ENCODE measurements at places on chromosomes 3 and 15. TPM values are rescaled to one million over a fixed set of nuclear protein-coding genes. Genes with fewer than 3 reads are reported as not detected.

Gene NRG4
- not detected for total RNA-seq

Gene NRROS
- total RNA-seq, result 10.7 TPM

Gene EFCC1
- total RNA-seq, result 4.7 TPM

DNA sequence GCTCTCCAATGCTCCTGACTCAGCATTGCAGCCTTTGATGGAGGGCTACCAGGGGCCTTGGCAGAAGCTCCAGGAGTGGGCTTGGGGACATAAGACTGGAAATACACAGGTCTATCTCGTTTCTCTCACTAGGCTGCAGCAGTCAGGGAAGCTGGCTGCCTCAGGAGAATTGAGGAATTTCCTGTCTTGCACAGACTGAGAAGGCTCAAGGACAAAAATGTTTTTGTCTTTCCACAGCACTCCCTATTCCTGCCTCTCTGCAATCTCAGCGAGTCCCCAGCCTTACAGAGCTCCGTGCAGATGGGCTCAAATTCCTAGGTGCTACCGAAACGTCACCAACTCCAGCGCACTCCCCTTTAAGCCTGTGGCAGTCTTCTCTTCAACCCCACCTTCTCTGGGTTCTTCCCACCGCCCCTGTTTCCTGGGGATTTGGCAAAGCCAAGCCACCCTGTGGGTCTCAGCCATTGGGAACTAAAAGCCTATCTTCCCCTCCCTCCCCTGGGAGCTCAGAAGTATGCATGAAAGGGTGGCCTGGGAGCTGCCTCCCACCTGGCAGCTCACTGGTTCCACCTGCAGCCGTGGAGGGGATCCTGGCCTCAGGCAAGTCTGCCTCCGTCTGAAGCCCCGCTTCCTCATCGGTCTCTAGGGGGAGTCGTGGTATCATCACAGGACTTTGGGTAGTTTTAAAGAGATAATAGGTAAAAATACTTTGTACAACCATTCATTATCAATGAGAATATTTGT, 322.6 kb upstream of the FRG2C start:
- no peaks in the 10 kb centered on the region for H3K27me3 ChIP-seq
- no peak overlapping the region for H3K4me3 ChIP-seq
- H3K4me1 ChIP-seq, result no peaks in the 10 kb centered on the region
- DNase-seq, result no peak

DNA sequence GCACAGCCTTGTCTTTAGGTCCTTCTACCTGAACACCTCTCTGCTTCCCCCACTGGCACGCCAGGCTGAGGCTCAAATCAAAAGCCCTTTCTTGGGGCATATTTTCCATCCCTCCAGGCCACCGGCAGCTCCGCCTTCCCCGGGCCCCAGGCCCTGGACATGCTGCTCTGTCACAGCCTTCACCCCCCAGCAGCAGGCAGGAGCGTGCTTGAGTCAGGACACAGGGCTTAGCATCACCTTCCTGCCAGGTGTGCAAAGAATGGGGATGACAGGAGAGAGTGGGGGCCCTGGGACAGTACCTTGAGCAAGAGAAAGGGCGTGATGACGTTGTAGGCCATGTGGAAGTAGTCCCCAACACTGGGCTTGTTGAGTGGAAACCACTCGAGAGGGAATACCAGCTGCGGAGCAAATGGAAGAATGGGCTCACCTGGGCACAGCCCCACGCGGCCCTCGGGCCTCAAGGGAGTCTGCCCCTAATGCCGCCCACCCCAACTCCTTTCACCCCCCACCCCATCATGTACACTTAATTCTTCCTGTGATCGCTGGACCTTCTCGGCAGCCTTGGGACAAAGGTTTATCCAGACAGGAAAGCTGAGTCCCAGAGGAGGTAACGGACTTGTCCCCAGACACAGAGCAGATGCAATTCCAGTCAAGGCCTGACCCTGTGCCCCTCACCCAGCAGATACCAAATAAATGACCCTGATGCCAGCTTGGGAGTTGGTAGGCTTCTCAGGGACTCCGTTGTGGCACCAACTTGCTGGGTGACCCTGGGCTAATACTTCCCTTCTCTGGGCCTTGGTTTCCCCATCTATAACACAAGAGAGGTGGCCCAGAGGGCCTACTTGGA, 9.1 kb upstream of the CALML4 start:
- DNase-seq, result no peak
- H3K4me3 ChIP-seq, result no peak overlapping the region
- no peaks in the 10 kb centered on the region for H3K27me3 ChIP-seq
- H3K27ac ChIP-seq, result no peak overlapping the region
- no peaks in the 10 kb centered on the region for H3K36me3 ChIP-seq
- H3K4me1 ChIP-seq, result no peaks in the 10 kb centered on the region

DNA sequence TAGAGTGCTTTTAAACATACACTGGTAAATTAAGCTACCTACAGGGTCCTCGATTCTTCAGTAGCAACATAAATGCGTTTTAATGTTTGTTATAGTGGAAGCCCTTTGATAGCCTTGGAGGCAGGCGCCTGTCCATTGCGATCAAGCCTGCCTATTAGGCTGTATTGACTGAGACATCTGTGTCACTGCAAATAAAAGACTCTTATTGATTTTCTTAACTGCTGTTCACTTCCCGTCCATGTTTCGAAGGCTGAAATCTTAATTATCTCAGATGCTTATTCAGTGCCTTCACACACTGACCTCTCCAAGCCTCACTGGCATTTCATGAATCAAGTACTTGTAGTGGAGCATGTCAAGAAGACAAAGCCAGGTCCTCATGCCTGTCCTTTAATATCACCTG, 51.1 kb downstream of the MAP2K5 start:
- H3K27me3 ChIP-seq, result no peaks in the 10 kb centered on the region
- H3K4me1 ChIP-seq, result no peaks in the 10 kb centered on the region
- H3K4me3 ChIP-seq, result no peak overlapping the region

- no peak overlapping the region for H3K4me3 ChIP-seq
- H3K27me3 ChIP-seq, result no peaks in the 10 kb centered on the region
- no peak for DNase-seq
- H3K36me3 ChIP-seq, result no peaks in the 10 kb centered on the region
- no peak overlapping the region for H3K27ac ChIP-seq
Observed at GRCh38 chr3:188278717-188279324, 124.9 kb downstream of the LPP start.

DNA sequence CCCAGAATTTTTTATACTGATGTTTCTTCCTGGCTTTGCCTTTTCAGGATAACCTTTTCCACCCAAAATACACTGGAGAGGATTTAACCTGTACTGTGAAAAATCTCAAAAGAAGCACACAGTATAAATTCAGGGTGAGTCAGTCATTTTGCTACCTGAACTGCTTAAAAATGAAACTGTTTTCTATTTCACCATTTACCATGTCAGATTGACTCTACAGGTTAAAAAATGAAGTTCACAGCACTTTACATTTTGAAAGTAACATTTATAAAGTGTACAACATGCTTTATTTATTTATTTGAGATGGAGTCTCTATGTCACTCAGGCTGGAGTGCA, 115.2 kb downstream of the GHSR start:
- no peak overlapping the region for H3K4me3 ChIP-seq
- no peaks in the 10 kb centered on the region for H3K36me3 ChIP-seq
- H3K4me1 ChIP-seq, result no peaks in the 10 kb centered on the region
- H3K27ac ChIP-seq, result no peak overlapping the region
- H3K27me3 ChIP-seq, result no peaks in the 10 kb centered on the region
- DNase-seq, result no peak

GRCh38 chr3:165336786-165337185, 140.6 kb upstream of the SLITRK3 start:
- no peak for DNase-seq
- H3K4me3 ChIP-seq, result no peak overlapping the region
- no peak overlapping the region for H3K27ac ChIP-seq
- H3K27me3 ChIP-seq, result no peaks in the 10 kb centered on the region
- H3K36me3 ChIP-seq, result no peaks in the 10 kb centered on the region

DNA sequence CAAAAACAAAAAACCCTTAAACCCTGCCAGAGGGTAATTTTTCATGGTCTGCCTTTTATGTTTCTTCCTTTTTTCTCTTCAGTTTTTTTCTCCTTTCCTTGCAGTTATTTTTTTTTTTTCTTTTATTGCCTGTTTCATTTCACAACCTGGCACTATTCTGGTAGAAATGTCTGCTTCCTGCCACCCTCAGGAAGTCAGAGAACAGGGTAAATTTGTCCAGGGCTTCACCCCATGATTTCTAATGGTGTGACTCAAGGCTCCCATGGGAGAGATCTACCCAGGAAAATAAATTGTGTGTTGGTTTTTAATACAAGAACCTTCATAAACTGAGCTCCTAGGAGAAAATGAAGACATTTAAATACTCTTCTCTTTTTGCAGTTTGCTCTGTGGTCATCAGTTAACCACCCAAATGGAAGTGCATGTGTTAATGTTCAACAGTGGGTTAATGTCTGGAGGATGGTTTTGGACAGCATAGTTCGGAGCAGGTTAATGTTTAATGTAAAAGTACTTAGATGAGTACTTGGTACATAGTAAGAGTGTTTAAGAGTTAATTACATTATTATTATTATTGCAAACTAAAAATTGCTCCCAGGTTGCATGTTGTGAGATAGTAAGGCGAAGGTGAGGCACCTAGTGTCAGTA, 45.9 kb downstream of the CGNL1 start:
- H3K36me3 ChIP-seq, result no peaks in the 10 kb centered on the region
- DNase-seq, result no peak

DNA sequence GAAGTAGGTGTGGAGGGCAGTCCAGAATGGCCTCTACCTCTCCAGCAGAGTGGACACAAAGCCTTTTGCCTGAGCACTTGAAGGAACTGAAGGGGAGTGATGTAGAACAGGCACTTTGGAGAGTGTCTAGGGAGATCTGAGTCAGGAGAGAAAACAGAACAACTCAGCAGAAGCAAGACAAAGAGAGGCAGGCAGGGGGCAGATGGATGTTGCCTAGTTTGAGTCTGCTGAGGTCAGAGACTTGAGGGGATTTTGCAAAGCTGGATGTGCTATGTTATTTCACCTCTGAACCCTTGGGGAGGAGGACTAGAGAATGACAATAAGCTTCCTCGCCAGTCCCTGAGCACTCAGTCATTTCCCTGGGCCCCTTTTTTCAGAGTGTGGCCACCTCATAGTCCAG, 366.4 kb downstream of the EPHB1 start:
- DNase-seq, result no peak
- no peaks in the 10 kb centered on the region for H3K36me3 ChIP-seq
- no peak overlapping the region for H3K4me3 ChIP-seq
- H3K27me3 ChIP-seq, result no peaks in the 10 kb centered on the region
- H3K4me1 ChIP-seq, result no peaks in the 10 kb centered on the region

GRCh38 chr3:140953028-140953960, 11.7 kb downstream of the SLC25A36 start:
- H3K36me3 ChIP-seq, result no peaks in the 10 kb centered on the region
- no peak overlapping the region for H3K27ac ChIP-seq
- DNase-seq, result no peak
- H3K27me3 ChIP-seq, result no peaks in the 10 kb centered on the region
- H3K4me1 ChIP-seq, result no peaks in the 10 kb centered on the region

DNA sequence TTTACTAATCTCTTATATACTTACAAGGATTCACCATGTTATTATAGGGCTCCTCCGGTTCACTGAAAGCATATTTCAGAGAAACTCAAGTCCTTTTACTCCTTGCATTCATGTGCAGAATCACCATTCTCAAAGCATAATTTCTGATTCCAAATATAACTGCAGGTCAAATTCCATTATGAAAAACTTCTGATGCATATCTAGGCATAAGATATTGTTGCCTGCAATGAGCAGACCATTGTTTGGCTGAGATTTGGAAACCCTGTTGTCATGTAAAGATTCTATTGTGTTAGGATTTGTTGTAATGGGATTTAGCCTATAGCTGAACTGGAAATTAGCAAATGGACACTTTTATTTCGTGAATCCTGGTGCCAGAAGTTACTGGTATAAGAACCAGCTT, 69.5 kb upstream of the PRICKLE2 start:
- H3K4me1 ChIP-seq, result no peaks in the 10 kb centered on the region
- no peak for DNase-seq
- H3K27ac ChIP-seq, result no peak overlapping the region

DNA sequence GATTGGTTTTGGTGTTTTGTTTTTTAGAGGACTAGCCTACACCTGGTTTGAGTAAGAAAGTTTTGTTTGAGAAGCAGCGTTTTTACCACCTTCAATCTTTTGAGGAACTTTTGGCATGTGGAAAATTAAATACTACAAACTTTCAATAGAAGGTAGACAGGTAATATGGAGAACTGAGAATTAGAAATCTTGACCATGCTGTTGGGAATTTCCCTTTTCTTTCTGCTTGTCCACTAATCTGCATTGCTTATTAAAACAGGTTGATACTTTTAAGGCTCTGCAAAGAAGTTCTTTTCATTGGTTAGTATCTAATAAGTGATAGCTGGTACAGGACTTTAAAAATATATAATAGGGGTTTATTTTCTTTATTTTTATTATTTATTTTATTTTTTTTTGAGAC, 31.9 kb downstream of the UBE2E1 start:
- no peaks in the 10 kb centered on the region for H3K4me1 ChIP-seq
- no peak overlapping the region for H3K27ac ChIP-seq
- DNase-seq, result no peak
- no peaks in the 10 kb centered on the region for H3K36me3 ChIP-seq
- H3K27me3 ChIP-seq, result no peaks in the 10 kb centered on the region

GRCh38 chr3:25540273-25540672, 112.2 kb downstream of the RARB start:
- no peaks in the 10 kb centered on the region for H3K36me3 ChIP-seq
- no peaks in the 10 kb centered on the region for H3K4me1 ChIP-seq
- H3K27ac ChIP-seq, result no peak overlapping the region
- H3K27me3 ChIP-seq, result no peaks in the 10 kb centered on the region

DNA sequence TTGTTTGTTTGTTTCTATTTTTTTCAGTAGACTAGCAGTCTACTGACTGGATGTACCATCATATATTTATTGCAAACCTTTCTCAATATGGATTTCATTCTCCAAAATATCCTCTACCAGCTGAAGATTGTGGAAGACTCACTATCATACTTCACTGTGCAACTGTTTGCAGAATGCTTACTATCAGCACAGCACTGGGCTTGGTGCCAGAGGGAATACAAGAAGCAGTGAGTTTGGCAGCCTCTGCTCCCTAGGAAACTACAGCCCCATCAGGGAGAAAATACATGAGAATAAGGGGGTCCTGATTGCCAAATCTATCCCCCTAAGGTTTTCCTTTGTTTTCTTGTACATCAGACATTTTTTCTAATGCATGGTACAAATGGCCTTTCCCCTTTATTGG, 27.5 kb downstream of the AQP9 start:
- no peaks in the 10 kb centered on the region for H3K27me3 ChIP-seq
- no peaks in the 10 kb centered on the region for H3K4me1 ChIP-seq
- no peak overlapping the region for H3K4me3 ChIP-seq
- H3K36me3 ChIP-seq, result no peaks in the 10 kb centered on the region
- no peak for DNase-seq

- DNase-seq, result no peak
- H3K27me3 ChIP-seq, result no peaks in the 10 kb centered on the region
- H3K27ac ChIP-seq, result no peak overlapping the region
- no peaks in the 10 kb centered on the region for H3K4me1 ChIP-seq
- H3K36me3 ChIP-seq, result no peaks in the 10 kb centered on the region
Observed at GRCh38 chr15:82979726-82980125, 6.3 kb upstream of the RAMAC start.

- no peak overlapping the region for H3K27ac ChIP-seq
- H3K27me3 ChIP-seq, result no peaks in the 10 kb centered on the region
- H3K36me3 ChIP-seq, result no peaks in the 10 kb centered on the region
- no peak for DNase-seq
- no peaks in the 10 kb centered on the region for H3K4me1 ChIP-seq
Observed at GRCh38 chr3:185517387-185518130, 18.7 kb upstream of the TMEM41A start.

- H3K4me3 ChIP-seq, result no peak overlapping the region
- no peaks in the 10 kb centered on the region for H3K27me3 ChIP-seq
- DNase-seq, result peak; percentile 66
- H3K4me1 ChIP-seq, result peaks cover 5% of the 10 kb centered on the region
Observed at GRCh38 chr3:15102256-15102655, 3.3 kb upstream of the RBSN start.

All from Peyer's patch (tissue), 4 donors.